Fibroblast of skin of left quadriceps (primary cell): ENCODE measurements at places on chromosomes 1 and 21.

GRCh38 chr1:94069919-94070285 lies 51.0 kb downstream of the ABCA4 start:
- DNase-seq: no peak

- no peak for DNase-seq
Observed at GRCh38 chr1:18981242-18981641, 24.8 kb upstream of the IFFO2 start.

GRCh38 chr1:34279971-34280370 lies 103.3 kb downstream of the C1orf94 start:
- DNase-seq: no peak

DNA sequence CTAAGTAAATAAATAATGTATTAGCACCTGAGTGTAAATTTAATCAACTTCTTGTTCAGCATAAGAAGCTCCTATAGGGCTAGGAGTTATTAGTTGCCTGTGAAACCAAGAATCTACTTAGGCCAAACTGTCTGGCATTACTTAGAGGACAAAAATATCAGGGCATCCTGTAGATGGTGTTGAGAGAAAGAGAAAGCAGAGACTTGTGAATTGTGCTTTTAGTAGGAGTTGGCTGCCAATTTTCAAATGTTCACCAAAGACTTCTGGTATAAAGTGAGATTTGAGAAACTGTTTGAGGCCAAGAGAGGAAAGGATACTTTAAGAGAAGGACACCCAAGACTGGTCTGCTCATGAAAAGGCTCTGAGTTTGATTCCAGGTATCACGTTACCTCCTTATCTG lies 315.5 kb upstream of the DEPDC1 start:
- DNase-seq: no peak

- no peak for DNase-seq
Observed at GRCh38 chr1:213260311-213261075, 209.5 kb downstream of the RPS6KC1 start.

DNA sequence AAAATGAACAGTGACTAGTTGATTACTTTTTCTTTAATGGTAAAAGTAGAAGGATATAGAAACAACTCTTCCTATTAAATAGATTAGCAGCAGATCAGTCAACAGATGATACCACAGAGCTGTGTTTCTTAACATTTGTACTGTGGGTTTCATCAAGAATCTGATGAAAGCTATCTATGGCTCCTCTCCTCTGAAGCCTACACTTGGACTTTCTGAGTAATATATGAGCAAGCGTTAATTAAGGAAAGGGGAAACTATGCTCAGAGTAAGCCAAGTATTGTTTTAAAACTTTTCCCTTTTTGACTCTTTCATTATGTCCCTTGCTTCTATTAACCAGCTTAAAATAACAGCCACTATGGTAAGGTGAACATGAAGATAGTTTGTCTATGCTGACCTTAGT lies 10.8 kb downstream of the ARID4B start:
- no peak for DNase-seq

- no peak for DNase-seq
Observed at GRCh38 chr1:172777767-172778166, 118.9 kb downstream of the FASLG start.

DNA sequence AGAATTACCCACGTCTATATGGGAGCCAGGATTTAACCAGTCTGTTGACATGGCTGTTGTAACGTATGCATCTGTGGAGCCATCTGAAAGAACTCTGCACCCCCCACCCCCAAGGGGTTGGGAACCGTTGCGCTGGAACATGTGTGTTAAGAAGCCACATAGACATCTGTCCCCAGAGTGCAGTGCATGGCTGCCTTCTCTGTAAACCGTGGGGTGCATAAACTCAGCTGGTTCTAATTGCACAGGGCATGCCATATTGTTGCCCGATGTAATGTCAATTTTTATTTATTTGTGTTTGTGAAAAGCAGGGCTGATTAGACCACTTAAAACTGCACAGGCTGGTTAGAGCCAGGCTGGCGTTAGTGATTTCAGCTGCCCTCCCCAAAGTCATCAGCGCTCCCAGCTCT lies 70.1 kb upstream of the ROR1 start:
- no peak for DNase-seq

- no peak for DNase-seq
Observed at GRCh38 chr1:18632783-18633421, 2.3 kb downstream of the PAX7 start.

DNA sequence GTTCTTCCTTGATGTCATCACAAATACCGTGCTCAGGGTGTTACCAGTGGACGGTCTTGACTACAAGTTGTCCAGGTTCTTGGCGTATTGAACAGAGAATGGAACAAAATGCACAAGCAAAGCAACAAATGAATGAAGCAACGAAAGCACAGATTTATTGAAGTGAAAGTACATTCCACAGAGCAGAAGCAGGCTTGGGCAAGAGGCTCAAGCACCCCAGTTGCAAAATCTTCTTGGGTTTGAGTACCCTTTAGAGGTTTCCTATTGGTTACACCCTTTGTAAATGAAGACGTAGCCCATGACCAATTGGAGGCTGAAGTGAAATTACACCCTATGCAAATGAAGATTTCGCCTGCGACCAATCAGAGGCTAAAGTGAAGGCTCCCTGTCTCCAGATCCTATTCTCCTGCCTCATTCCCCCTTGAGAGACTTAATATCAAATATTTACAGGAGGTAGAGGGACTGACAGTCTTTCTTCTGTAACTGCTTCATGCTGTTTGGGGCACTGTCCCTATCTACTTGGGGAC lies 38.3 kb downstream of the YY1AP1 start:
- no peak for DNase-seq

GRCh38 chr1:86933051-86933450 lies 18.6 kb downstream of the HS2ST1 start:
- DNase-seq: no peak

- no peak for DNase-seq
Observed at GRCh38 chr1:114130846-114131525, 22.7 kb downstream of the SYT6 start.

DNA sequence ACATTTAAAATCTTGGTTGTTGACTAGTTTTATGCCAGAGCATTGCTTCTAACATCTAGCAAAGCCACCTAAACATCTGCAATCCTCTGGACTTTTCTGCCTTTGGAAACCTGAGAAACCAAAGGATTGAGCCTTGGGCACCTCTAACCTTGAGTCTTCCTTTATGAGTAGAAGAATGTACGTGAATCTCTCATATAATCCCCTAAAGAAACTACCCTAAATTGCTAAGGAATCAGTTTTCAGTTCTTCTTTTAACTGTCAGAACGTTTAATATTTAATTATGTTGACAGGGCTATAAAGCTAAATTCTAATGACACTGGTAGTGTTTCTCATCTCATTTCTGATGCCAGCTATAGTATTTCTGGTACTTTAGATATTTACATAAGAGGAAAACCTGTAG lies 997.3 kb downstream of the AMY1C start:
- DNase-seq: no peak

- no peak for DNase-seq
Observed at GRCh38 chr1:22053861-22054770, 1.6 kb downstream of the CDC42 start.

DNA sequence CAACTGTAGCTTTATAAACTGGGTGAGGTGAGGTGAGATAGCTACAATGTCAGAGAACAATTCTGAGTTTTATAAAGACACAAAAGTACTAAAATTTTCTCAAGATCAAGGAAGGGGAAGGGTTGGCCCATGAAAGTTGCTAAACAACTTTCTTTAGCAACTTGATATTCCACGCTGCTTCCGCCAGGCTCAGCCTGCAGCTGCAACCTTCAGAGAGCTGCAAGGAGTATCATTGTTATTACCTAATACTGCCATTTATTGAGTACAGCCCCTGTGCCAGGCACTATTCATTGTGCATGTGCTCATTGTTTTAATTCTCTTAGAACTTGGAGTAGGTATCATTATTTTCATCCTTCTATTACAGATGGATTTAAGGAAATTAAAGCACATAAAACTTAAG lies 34.1 kb upstream of the SUCO start:
- DNase-seq: no peak

- no peak for DNase-seq
Observed at GRCh38 chr1:203426870-203427269, 48.7 kb upstream of the PRELP start.

- no peak for DNase-seq
Observed at GRCh38 chr1:82894635-82895034, 1093.9 kb downstream of the ADGRL2 start.
